ENCODE measurements at places on chromosomes 2 and 18.

GRCh38 chr2:99187011-99187410 is 6.0 kb downstream of the MRPL30 start:
- H3K27ac ChIP-seq, result no peak overlapping the region
- peaks cover 7% of the 10 kb centered on the region for H3K4me1 ChIP-seq
- H3K36me3 ChIP-seq, result no peaks in the 10 kb centered on the region
- DNase-seq, result no peak

DNA sequence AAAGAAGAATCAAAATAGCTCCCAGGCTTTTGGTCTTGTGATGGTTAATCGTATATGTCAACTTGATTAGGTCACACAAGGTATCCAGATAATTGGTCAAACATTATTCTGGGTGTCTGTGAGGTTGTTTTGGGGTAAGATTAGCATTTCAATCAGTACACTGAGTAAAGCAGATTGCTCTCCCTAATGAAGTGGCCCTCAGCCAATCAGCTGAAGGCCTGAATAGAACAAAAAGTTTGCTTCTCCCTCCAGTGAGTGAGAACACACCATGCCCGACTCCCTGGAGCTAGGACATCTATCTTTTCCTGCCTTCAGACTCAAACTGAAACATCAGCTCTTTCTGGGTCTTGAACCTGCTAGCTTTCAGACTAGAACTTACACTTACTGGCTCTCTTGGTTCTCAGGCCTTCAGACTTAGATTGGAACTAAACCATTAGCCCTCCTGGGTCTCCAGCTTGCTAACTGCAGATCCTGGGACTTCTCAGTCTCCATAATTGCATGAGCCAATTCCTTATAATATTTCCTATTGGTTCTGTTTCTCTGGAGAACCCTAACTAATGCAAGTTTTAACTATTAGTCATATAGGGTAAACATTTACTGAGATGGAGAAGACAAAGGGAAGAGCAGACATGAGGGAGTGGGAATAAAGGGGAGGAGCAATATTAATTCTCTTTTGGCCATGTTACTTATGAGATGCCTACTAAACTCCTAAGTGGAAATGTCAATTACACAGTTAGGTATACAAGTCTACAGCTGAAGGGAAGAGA is 25.5 kb downstream of the LNPK start:
- no peaks in the 10 kb centered on the region for H3K27me3 ChIP-seq
- H3K4me3 ChIP-seq, result no peak overlapping the region
- H3K36me3 ChIP-seq, result no peaks in the 10 kb centered on the region
- no peaks in the 10 kb centered on the region for H3K4me1 ChIP-seq
- H3K27ac ChIP-seq, result no peak overlapping the region
- DNase-seq, result no peak

GRCh38 chr2:148130581-148130980 is 109.7 kb downstream of the MBD5 start:
- no peak overlapping the region for H3K4me3 ChIP-seq
- no peak overlapping the region for H3K27ac ChIP-seq
- no peaks in the 10 kb centered on the region for H3K27me3 ChIP-seq
- peaks cover 20% of the 10 kb centered on the region for H3K4me1 ChIP-seq
- no peaks in the 10 kb centered on the region for H3K36me3 ChIP-seq

DNA sequence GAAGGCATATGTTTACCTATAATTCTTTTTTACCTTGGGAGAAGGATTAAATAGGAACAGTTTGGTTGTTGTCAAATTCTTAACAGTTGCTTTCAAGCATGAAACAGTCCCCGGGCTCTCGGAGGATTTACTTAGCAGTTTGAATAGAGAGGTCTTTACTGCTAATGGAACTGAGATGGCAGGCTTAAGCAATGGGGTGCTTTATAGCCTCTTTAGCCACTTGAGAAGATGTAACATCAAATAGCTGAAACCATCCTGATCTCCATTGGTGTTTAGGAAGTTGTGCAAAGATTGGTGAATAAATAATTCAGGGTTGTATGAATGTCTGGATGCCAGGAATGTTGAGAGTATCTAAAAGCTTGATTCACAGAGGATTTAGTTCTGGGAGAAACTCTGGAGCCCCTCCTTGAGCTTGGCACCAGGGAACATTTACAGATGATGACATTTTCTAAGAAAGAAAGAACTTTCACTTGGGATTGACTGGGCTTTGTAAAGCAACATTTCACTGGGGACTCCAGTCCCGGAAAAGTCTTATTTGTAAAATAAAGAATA is 51.9 kb downstream of the PTPRM start:
- no peak overlapping the region for H3K27ac ChIP-seq
- no peaks in the 10 kb centered on the region for H3K4me1 ChIP-seq

DNA sequence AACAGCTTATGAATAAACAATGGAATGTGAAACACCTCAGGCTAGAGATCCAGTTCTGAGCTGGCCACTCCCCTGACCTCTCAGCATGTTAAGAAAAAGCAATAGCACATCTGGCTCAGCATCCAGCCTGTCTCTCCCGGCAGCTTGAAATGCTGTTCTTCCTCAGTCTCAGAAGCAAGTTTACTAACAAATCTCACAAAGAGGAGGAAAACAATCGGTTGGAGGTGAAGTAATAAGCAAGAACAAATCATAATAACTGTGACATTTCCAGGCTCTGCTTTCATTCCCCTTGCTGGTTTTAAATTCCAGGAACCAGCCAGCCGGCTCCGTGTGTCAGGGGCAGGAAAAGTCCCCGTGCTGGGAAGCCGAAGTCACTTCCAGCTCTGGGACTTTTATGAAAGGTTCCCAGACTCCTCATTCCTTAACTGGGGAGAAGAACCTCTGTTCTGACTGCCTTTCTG is 133.9 kb upstream of the ARL4C start:
- no peaks in the 10 kb centered on the region for H3K4me1 ChIP-seq
- H3K36me3 ChIP-seq, result no peaks in the 10 kb centered on the region
- H3K27me3 ChIP-seq, result no peaks in the 10 kb centered on the region
- H3K27ac ChIP-seq, result no peak overlapping the region

- H3K36me3 ChIP-seq, result no peaks in the 10 kb centered on the region
- no peaks in the 10 kb centered on the region for H3K27me3 ChIP-seq
- peak; percentile 72 for DNase-seq
- H3K4me3 ChIP-seq, result no peak overlapping the region
Measured at GRCh38 chr2:201696151-201696659, 2.2 kb downstream of the MPP4 start.

DNA sequence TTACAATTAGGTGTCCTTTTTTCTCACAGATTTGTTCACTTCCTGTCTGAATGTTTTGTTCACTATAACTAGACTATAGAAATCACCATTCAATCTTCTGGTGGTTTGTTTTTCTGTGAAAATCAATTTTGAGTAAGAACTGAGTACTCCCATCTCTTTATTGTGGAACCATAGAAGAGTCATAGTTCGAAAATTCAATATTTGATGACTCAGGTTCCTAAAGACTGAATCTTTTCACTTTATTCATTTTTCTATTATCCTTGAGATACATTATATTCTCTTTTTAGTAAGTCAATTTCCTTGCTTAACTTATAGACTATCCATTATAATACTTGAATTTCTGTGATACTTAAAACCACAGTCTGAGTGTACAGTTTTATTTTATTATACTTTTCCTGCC is 49.3 kb upstream of the KCNH7 start:
- no peaks in the 10 kb centered on the region for H3K27me3 ChIP-seq
- no peak for DNase-seq
- no peak overlapping the region for H3K27ac ChIP-seq
- H3K4me3 ChIP-seq, result no peak overlapping the region

- no peaks in the 10 kb centered on the region for H3K36me3 ChIP-seq
- peaks cover 5% of the 10 kb centered on the region for H3K4me1 ChIP-seq
- DNase-seq, result peak; percentile 15
- no peak overlapping the region for H3K27ac ChIP-seq
- no peaks in the 10 kb centered on the region for H3K27me3 ChIP-seq
Measured at GRCh38 chr2:186755066-186755465, 61.2 kb downstream of the FAM171B start.

GRCh38 chr2:100222844-100223243 is 80.5 kb upstream of the AFF3 start:
- H3K27ac ChIP-seq, result no peak overlapping the region
- H3K27me3 ChIP-seq, result no peaks in the 10 kb centered on the region
- no peak overlapping the region for H3K4me3 ChIP-seq
- no peaks in the 10 kb centered on the region for H3K36me3 ChIP-seq

- H3K4me3 ChIP-seq, result no peak overlapping the region
- H3K27me3 ChIP-seq, result no peaks in the 10 kb centered on the region
- DNase-seq, result no peak
- H3K36me3 ChIP-seq, result no peaks in the 10 kb centered on the region
- no peak overlapping the region for H3K27ac ChIP-seq
Measured at GRCh38 chr18:54181856-54182602, 42.4 kb downstream of the MBD2 start.

- H3K4me1 ChIP-seq, result no peaks in the 10 kb centered on the region
- no peak for DNase-seq
- no peaks in the 10 kb centered on the region for H3K36me3 ChIP-seq
- H3K27me3 ChIP-seq, result no peaks in the 10 kb centered on the region
- H3K4me3 ChIP-seq, result no peak overlapping the region
Measured at GRCh38 chr2:38793511-38793910, 15.5 kb downstream of the GEMIN6 start.

- peaks cover 4% of the 10 kb centered on the region for H3K4me1 ChIP-seq
- DNase-seq, result no peak
- H3K27ac ChIP-seq, result no peak overlapping the region
Measured at GRCh38 chr2:234447963-234448362, 48.9 kb downstream of the ARL4C start.

- H3K27ac ChIP-seq, result peak overlapping the region; percentile 79
- no peaks in the 10 kb centered on the region for H3K4me1 ChIP-seq
- DNase-seq, result peak; percentile 15
Measured at GRCh38 chr2:3283206-3283605, 94.4 kb downstream of the EIPR1 start.

GRCh38 chr2:21891191-21891590 is 767.4 kb downstream of the TDRD15 start:
- no peak overlapping the region for H3K27ac ChIP-seq
- H3K27me3 ChIP-seq, result no peaks in the 10 kb centered on the region
- H3K36me3 ChIP-seq, result no peaks in the 10 kb centered on the region
- no peaks in the 10 kb centered on the region for H3K4me1 ChIP-seq

- no peaks in the 10 kb centered on the region for H3K4me1 ChIP-seq
- H3K36me3 ChIP-seq, result no peaks in the 10 kb centered on the region
- H3K27me3 ChIP-seq, result no peaks in the 10 kb centered on the region
- H3K4me3 ChIP-seq, result no peak overlapping the region
- H3K27ac ChIP-seq, result no peak overlapping the region
- no peak for DNase-seq
Measured at GRCh38 chr2:199680482-199680881, 170.5 kb downstream of the FTCDNL1 start.

GRCh38 chr18:22838221-22838620 is 94.9 kb upstream of the RBBP8 start:
- no peaks in the 10 kb centered on the region for H3K27me3 ChIP-seq
- DNase-seq, result no peak
- H3K4me1 ChIP-seq, result no peaks in the 10 kb centered on the region
- no peaks in the 10 kb centered on the region for H3K36me3 ChIP-seq
- no peak overlapping the region for H3K4me3 ChIP-seq
- no peak overlapping the region for H3K27ac ChIP-seq

DNA sequence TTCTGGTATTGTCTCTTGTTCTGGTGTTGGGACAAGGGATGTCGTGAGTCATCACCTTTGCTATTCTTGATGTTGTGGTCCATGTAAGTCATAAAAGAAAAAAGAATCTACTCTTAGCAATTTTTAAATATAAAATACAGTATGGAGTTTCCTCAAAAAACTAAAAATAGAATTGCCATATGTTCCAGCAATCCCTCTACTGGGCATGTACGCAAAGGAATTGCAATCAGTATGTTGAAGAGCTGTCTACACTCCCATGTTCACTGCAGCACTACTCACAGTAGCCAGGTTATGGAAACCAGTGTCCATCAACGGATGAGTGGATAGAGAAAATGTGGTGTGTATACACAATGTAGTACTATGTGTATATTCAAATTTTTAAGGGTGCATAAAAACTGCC is 10.9 kb upstream of the GNAL start:
- no peak overlapping the region for H3K27ac ChIP-seq
- no peak for DNase-seq
- H3K27me3 ChIP-seq, result no peaks in the 10 kb centered on the region
- no peaks in the 10 kb centered on the region for H3K36me3 ChIP-seq
- H3K4me1 ChIP-seq, result no peaks in the 10 kb centered on the region
- H3K4me3 ChIP-seq, result no peak overlapping the region

DNA sequence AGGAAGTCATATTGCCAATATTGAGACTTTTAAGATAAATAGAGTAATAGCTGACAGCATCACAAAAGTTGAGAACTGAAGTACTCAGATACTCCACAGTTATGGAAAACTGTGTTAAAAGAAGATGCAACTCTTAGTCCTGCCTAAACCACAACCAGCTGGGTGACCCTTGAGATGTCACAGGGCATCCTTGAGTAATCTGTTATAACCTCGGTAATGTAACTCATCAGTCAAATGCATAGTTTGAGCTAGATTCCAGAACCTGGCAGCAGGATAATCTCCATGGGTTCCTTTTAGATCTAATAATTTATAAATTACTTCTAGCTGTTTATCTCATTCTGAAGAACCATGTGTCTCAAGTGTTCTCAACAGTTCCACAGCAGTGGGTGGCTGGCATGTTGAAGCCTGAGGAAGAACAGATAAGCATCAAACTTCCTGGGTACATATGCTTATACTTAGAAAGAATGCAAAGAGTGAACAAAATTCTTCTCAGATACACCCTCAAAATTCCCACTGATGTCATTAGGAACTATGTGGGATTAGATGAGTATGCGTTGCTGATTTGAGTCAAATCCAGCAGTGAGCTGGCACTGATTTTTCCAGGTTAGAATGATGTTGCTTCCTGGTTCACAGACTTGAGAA is 304.1 kb upstream of the ERBB4 start:
- DNase-seq, result no peak
- H3K36me3 ChIP-seq, result no peaks in the 10 kb centered on the region
- no peaks in the 10 kb centered on the region for H3K27me3 ChIP-seq
- H3K4me3 ChIP-seq, result no peak overlapping the region

DNA sequence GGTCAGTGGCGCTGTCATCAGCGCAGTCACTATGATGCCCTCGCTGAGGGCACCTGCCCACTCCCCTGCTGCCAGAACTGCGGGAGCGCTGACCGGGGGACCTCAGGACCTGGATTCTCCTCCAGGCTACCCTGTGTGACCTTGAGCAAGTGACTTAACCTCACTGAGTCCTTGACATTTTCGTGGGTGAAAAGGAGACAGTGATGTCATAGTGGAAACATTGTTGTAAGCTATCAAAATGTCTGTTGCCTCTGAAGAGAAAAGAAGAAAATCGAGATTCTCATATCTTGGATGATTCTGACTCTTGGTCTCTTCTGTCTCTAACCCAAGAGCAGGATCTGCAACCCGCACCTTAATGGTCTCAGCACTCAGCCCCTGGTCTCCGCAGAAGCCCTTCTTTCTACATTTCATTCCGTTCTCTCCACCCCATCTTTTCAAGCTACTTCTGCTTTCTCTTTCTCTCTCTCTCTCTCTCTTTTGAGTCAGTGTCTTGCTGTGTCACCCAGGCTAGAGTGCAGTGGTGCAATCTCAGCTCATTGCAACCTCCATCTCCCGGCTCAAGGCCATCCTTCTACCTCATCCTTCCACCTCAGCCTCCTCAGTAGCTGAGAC is 978 bp upstream of the TUBA4A start:
- no peaks in the 10 kb centered on the region for H3K27me3 ChIP-seq
- H3K4me3 ChIP-seq, result peak overlapping the region; percentile 44
- H3K36me3 ChIP-seq, result no peaks in the 10 kb centered on the region
- DNase-seq, result peak; percentile 72
- peak overlapping the region; percentile 93 for H3K27ac ChIP-seq

Measured in adrenal gland (tissue), 19 donors.